Activated CD4-positive, alpha-beta T cell treated with anti-CD3 and anti-CD28 coated beads for 36 hours (primary cell): ENCODE measurements at places on chromosomes 6 and 20.
A peak's percentile ranks its signal among the peaks of the same experiment; 100 is the strongest.

- no peak for DNase-seq
These were observed 34.7 kb upstream of the ASCC3 start for GRCh38 chr6:100915876-100916275.

DNA sequence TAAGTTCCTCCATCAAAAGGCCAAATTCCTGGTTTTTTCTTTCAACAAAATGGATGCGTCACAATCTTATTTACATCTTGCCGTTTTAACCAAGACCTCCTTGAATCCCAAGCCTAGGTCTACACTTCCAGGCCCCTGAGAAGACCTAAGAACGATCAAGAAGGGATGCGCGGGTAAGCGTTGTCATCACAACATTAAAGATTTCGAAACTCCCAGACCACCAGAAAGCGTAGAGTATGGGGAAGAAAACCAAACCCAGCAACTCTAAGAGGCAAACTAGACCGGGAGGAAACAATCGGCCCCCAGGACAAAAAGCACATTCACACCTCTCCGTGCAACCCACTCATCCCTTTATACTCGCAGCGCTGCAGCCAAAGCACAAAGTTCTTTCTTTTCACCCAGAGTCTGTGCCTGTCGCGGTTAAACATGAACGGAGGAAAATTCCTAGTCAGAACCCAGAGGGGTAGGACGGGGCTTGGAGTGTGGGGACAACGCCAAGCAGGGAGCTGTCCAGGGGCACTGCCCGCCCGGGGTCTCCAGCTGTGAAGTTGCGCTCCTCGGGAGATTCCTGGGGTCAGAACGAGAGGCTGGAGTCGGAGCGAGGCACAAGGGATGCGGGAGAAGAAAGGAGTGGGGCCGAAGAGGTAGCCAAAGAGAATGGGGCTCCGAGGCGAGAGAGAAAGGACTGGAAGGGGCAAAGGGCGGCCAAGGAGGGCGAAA lies 725 bp downstream of the OSER1 start:
- peak; percentile 41 for DNase-seq

DNA sequence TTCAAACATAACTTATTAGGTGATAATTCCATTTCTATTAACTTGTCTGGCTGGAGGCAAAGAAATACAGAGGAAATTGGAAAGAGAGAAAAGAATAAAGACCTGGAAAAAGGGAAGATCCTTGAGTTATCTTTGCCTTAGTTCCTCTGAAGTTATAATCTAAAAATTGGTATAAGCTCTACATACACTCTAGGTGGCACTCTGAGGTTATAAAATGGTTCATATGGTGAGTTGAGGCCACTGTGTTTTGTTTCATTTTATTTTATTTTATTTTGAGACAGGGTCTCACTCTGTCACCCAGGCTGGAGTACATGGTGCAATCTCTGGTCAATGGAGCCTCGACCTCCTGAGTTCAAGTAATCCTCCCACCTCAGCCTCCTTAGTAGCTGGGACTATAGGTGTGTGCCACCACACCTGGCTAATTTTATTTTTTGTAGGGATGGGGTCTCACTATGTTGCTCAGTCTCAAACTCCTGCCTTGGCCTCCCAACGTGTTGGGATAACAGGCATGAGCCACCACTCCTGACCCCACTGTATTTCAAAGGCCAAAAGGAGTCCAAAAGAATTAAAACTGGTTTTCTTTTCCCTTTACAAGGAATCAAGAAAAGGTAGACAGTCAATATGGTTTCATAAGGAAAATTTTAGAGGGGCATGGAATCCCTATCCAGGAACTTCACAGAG lies 19.4 kb downstream of the GPX6 start:
- no peak for DNase-seq

GRCh38 chr6:83901624-83902023 lies 42.1 kb downstream of the CYB5R4 start:
- DNase-seq: no peak

GRCh38 chr6:148164645-148165044 lies 178.0 kb upstream of the SASH1 start:
- DNase-seq: no peak

DNA sequence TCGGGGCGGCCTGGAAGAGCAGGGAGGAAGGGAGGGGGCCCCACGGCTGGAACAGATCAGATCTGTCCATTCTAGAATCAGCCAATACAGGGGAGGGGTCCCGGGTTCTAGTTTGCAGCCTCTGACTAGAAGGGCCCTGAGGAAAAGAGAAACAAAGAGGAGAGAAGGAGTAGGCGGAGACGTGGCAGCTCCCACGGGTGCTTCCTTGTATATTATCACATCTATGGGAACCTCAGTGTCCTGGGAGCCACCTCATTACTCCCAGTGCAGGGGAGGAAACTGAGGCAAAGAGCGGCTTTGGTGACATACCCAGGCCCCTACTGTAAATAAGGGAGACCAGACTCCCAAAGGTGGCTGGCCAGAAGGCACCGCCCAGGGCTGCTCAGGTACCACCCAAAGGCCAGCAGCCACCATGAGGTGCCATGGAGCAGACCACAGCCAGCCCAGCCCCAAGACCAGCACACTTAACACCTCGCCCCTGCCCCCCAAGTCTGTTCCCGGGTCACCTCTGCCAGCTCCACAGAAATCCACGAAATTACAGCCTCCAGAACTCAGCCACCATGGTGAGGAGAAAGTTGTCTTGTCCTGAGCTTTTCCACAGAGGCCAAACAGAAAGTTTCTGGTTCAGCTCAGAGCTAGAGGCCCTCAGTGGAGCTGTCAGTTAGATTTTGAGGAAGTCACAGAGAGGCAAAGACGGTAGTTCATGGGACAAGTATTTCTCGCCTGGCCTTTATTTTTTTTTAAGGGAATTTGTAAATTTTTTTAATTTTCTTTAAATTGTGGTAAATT lies 2.1 kb downstream of the ZC3H12D start:
- DNase-seq: peak; percentile 55
